ENCODE measurements at places on chromosomes 6 and 20.

DNA sequence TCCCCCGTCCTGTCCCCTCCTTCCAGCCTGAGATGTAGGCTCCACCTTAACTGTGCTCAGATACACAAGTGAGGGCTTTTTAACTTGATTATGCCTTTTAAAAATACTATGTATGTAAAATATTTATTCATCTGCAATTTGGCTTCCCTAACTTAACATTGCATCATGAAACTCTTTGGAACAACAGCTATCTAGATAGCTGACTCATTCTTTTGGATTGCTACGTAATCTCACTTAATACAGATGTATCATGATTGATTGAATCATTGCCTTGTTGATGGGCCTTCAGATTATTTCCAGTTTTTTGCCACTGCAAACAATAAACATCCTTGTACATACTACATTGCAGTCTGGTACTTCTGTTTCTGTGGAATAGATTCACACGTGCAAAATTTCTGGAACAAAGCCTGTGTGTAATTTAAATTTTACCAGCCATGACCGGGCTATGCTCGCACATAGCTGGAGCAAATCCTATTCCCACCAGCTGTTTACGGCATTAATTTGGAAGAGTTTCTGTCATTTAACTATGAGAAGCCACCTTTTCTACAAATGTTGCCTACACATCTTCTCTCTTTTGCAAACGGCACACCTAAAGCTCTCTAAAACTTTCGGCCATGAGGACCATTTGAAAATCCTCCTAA lies 6.5 kb downstream of the PRND start:
- DNase-seq = no peak

DNA sequence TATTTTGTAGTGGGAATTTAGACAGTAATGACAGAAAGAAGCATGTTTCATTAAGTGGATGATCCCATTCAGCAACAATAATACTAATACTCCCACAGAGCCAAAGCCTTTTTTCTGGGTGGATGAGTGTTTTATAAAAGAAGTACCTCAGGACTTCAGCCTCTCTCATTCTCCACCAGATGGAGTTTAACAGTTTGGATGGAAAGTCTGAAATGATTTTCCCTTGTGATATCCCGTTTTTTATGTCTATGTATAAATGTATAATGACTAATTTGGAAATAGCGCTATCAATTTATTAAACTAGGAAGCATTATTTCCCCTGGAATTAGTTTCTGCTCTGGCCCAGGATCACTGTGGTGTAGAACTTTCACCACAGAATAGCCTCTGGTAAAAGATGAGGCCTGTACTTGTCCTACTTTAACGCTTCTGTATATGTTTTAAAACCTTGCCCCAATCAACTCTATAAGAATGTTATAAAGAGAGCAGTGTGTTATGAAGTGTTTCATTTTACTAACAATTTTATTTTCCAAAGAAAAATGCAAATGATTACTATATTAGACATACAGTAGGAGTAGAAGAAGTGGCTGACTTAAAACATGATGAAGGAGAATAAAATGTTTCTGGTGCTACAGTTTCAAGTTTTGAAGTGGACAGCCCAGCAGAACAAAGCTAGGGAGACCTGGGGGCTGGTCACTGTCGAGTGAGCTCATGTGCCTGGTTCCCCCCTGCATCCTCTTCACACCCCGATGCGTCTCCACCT lies 135.6 kb downstream of the HIVEP1 start:
- DNase-seq = no peak

DNA sequence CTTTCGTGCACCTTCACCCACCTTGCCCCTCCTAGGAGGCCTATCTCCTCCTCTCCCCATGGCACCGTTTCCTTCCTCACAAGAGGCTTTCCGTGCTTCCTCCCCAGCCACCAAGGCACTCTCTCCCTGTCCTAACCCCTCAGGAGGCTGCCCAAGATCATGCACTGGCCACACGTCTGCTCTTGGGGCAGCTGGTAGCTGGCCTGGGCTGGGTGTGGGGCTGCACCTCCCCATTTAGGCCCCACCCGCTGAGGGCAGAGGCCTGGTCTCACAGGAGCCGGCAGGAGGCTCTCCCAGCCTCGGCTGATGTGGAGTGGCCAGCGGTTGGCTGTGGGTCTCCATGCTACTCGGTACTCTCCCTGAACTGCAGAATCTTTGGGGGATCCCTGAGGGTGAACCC lies 13.6 kb downstream of the NOL4L start:
- no peak for DNase-seq

DNA sequence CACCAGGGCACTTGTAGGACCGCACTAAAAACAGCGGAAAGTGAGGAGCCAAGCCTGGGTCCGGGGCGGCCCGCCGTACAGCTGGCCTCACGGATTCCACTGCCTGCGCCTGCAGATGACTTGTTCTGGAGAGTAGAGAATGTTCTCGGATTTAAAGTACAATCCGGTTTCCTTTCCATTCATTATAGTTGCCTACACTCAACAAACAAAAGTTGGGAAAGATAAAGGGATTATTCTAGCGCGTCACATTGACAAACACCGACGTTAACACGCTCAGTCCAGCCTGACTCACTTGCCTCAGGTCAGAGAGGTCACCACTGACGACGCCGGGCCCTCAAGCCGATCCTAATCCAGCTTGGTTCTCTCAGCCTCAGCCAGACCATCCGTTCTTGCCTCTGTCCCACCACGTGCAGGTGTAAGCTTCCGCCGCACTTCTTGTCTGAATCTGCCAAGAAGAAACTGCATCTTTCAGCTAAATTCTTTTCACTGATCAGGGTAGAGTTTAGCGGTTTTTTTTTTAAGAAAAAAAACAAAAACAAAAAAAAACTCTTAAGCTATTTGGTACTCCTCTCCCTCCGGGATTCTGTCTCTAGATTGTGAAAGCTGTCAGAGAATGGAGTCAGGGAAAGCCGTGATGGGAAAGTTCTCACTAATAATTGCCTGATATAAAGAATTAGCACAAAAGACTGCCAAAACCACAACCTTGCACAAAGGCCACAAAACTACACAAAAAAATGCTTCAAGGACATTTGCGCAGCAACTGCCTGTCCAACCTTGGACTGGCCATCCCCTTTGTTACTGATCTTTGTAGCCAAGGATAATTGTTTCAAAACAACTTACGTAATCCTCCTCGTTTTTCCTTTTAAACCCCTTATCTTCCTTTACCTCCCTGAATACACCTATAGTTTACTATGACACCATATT lies 1.1 kb upstream of the PHF10 start:
- no peak for DNase-seq

DNA sequence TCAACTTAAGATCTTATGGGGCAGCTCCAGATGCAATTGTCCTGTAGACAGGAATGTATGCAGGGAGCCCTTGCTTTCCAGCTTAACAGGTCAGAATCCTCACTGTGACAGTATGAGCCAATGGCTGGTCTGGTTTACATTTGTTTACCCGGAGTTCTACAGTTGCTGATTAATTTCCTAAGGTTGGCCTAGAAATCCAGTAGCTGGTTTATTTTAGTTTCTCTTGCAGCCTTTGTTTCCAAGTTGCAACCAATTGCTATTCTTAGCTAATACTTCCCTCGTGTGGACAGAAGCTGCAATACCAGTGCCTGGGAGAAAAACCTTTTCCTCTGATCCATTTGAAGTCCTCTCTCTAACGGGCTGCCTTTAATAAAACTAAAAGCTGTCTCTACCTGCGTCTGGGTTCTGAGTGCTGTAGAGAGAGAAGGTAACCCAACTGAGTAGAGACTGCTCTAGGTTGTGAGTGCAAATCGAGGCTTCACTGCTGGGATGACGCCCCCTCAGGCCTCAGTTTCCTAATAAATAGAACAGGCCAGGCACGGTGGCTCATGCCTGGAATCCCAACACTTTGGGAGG lies 45.9 kb downstream of the ZNF217 start:
- DNase-seq = no peak

GRCh38 chr6:159172091-159172491 lies 2.9 kb downstream of the FNDC1 start:
- no peak for DNase-seq

GRCh38 chr6:55208478-55209458 lies 34.5 kb downstream of the HCRTR2 start:
- DNase-seq = no peak

DNA sequence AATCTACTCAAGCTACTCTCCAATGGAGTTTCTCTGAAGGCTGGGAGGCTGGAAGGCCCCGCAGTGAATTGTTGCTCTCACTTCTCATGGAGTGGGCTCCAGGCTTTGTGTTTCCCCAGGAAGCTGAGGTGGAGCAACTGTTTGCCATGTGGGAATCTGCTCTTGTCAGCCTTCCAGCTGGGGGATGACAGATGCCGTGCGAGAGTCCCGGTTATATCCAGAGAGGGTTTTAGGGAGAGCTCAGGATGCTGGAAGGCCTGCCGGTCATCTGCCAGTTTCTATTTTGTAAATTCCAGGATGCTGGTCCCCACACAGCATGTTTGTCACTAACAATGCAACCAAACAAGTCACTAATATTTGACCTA lies 98.2 kb upstream of the NAA20 start:
- DNase-seq = no peak

DNA sequence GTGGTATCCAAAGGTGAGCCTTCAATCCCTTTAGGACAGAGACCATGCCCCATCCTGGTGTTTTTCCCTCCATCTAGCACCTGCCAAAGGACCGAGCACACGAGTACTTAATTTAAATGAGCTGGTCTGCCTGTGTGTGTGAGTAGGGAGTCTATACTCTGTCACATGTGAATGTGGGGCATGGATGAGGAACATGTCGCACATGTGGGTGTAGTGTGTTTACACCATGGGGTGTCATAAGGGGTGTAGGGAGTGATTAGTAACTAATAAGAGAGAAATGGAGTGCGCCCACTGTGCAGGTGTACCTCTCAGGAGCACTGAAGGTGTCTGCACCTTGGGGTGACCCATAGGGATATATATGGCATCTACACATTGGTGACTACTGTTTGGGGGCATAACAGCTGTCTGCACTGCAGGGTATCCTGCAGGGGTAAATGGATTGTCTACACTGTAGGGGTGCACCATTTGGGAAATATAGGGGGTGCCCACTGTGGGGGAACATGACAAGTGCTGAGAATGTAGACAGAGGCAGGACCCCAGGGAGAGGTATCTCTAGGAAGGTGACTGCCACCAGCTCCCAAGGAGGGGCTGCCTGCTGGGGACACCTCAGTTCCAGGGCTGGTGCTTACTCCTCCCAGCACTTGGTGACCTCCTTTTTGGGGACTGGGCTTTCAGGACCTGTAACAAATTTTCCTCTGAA lies 53.5 kb downstream of the EBF4 start:
- no peak for DNase-seq

DNA sequence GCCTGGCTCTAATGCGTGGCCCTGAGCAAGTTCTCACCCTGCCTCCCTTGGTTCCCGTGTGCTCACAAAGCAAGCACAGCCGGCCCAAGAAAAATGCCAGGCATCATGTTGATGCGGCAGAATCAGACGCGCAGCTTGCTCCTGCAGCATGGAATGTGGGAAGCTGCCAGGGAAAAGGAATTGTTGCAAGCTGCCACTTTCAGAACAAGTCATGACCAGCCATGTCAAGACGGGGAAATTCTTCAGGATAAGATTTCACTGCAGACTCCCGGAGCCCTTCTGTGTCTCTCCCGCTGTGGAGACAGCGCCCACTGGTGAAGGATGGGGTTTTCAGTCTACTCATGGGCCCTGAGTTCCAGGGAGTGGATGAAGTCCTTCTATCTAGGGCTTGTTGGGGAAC lies 4.6 kb downstream of the DACT2 start:
- no peak for DNase-seq

DNA sequence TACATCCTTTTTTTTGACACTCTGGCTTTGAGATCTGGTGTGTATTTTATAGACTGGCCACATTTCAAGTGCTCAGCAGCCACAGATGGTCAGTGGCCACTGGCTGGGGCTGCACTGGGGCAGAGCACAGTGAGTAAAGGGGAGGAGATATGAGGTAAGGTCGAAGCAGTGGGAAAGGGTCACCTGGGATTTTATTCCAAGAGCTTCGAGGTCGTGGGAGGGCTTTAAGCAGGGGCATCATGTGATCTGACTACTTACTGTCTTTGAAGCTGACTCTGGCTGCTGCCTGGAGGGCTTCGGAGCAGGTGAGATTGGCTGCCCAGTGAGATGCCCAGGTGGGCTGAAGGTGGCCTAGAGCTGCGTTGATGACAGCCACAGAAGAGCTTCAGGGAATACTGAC lies 6.7 kb downstream of the C20orf203 start:
- no peak for DNase-seq

DNA sequence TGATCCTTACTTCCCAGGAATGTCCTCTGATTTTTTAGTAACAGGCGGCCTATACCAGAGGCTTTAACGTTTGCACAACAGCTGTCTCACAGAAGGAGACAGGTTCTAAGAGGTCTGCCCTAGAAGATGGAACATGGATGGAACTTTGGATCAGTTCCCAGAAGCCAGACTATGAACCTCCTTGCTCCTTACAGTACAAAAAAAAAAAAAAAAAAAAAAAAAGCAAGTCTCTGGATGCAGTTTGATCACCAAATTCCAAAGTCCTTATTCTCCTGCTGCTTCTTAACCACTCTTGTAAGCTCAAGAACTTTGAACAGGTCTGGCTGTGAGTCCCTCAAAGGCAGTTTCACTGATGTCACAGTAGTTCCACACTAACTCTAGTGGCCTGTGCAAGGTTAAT lies 2.0 kb upstream of the TRMT11 start:
- no peak for DNase-seq

Data from activated T-helper 1 cell treated with Interleukin-2 at 50 U/mL for 16 hours (primary cell).